Naive thymus-derived CD8-positive, alpha-beta T cell (primary cell): ENCODE measurements at places on chromosomes 1 and 21. TPM values are rescaled to one million over a fixed set of nuclear protein-coding genes. Genes with fewer than 3 reads are reported as not detected.

DNA sequence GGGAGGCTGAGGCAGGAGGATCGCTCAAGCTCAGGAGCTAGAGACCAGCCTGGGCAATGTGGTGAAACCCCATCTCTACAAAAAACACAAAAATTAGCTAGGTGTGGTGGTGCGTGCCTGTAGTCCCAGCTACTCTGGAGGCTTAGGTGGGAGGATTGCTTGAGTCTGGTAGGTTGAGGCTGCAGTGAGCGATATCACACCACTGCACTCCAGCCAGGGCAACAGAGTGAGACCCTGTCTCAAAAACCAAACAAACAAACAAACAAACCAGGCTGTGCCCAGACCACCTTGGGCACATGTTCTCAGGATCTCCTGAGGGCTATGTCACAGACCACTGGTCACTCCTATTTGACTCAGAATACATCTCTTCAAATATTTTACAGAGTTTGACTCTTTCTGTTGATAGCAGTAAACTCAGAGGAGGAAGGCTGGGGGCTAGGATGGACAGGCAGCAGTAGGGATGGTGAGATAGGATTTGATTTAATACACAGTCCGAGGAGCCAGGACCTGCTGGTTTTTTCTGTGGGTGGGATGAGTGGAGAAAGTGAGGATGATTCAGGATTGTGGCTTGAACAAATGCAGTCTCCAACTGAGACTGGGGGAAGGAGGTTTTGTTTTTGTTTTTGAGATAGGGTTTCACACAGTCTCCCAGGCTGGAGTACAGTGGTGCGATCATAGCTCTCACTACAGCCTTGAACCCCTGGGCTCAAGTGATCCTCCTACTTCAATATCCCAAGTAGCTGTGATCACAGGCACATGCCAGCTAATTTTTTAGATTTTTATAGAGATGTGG lies 46.5 kb downstream of the OLFML3 start:
- no peaks in the 10 kb centered on the region for H3K36me3 ChIP-seq
- no peaks in the 10 kb centered on the region for H3K4me1 ChIP-seq
- no peak overlapping the region for H3K27ac ChIP-seq
- H3K4me3 ChIP-seq: no peak overlapping the region
- H3K27me3 ChIP-seq: no peaks in the 10 kb centered on the region
- DNase-seq: no peak

- peak overlapping the region; percentile 6 for H3K27ac ChIP-seq
- H3K36me3 ChIP-seq: peaks cover 2% of the 10 kb centered on the region
- peaks cover 30% of the 10 kb centered on the region for H3K4me1 ChIP-seq
- DNase-seq: no peak
- H3K27me3 ChIP-seq: no peaks in the 10 kb centered on the region
- peak overlapping the region; percentile 37 for H3K4me3 ChIP-seq
These were observed 81.0 kb upstream of the LRRC8D start for GRCh38 chr1:89739844-89740216.

DNA sequence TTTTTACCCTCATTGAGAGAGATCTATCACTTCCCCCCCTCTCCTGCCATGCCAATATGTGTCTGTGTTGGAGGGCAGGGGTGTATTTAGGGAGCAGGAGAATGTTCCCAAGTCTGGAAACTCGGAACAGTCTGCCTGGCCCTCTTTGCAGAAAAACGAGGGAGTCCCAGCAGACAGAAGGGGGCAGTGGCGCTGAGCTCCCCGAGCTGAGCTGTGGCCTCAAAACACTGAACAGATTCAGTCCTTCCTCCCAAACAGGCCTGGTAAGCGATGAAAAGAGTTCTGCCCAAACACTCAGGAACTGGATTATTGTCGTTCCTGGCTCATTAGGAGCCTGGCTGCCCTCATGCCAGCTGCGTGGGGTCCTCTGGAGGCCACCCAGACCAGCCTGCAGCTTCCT lies 981 bp downstream of the CLDN14 start:
- H3K36me3 ChIP-seq: no peaks in the 10 kb centered on the region
- no peaks in the 10 kb centered on the region for H3K4me1 ChIP-seq
- H3K27me3 ChIP-seq: no peaks in the 10 kb centered on the region
- H3K4me3 ChIP-seq: no peak overlapping the region

Gene LRRC40
- total RNA-seq: 12.7 TPM

DNA sequence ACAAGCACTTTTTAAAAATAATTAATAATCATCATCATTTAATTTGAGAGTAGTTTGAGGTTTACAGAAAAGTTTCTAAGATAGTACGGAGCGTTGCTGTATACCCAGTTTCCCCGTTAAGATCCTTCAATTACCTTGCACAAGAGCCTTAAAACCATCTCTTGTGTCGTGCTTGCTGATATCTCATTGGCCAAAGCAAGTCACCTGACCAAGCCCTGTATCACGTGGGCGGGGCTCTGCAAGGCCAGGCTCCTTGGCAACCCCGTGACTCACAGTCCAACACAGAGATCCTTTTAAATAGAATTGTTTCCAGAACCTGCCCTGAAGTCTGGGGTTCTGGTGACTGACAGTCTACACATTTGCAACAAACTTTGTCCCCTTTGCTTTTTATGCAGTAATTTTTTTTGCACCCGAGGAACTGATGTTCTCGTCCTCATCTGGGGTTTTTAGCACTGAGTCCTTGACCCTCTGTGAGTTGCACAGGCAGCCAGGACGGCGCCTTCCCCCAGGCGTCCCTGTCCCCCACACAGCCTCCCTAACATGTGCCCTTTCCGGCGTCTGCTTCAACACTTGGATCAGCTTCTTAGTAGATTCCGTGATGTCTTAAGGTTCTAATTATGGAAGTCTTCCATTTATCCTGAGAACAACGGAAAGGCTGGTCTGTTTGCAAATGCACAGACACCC lies 183.3 kb upstream of the TMEM51 start:
- no peaks in the 10 kb centered on the region for H3K36me3 ChIP-seq
- no peak overlapping the region for H3K4me3 ChIP-seq
- H3K27ac ChIP-seq: no peak overlapping the region
- no peak for DNase-seq
- H3K4me1 ChIP-seq: peaks cover 9% of the 10 kb centered on the region

DNA sequence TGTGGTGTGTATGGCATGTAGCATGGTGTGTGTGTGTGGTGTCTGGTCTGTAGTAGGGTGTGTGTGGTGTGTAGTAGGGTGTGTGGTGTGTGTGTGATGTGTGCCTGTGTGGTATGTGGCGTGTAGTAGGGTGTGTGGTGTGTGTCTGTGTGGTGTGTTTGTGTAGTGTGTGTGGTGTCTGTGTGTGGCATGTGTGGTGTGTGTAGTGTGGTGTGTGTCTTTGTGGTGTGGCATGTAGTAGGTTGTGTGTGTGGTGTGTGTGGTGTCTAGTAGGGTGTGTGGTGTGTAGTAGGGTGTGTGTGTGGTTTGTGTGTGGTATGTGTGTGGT lies 85.5 kb downstream of the SYT2 start:
- H3K4me1 ChIP-seq: peaks cover 12% of the 10 kb centered on the region
- H3K4me3 ChIP-seq: no peak overlapping the region
- peaks cover 19% of the 10 kb centered on the region for H3K27me3 ChIP-seq
- no peak overlapping the region for H3K27ac ChIP-seq

Gene KCNJ15
- not detected for total RNA-seq

- no peak overlapping the region for H3K4me3 ChIP-seq
- no peaks in the 10 kb centered on the region for H3K36me3 ChIP-seq
- H3K27ac ChIP-seq: no peak overlapping the region
- DNase-seq: no peak
- no peaks in the 10 kb centered on the region for H3K27me3 ChIP-seq
These were observed 5.3 kb upstream of the P3R3URF start for GRCh38 chr1:46181343-46182260.

- H3K27ac ChIP-seq: peak overlapping the region; percentile 94
- no peaks in the 10 kb centered on the region for H3K27me3 ChIP-seq
- peak; percentile 51 for DNase-seq
- peaks cover 2% of the 10 kb centered on the region for H3K36me3 ChIP-seq
These were observed 941 bp upstream of the IFI16 start for GRCh38 chr1:159008744-159009188.

DNA sequence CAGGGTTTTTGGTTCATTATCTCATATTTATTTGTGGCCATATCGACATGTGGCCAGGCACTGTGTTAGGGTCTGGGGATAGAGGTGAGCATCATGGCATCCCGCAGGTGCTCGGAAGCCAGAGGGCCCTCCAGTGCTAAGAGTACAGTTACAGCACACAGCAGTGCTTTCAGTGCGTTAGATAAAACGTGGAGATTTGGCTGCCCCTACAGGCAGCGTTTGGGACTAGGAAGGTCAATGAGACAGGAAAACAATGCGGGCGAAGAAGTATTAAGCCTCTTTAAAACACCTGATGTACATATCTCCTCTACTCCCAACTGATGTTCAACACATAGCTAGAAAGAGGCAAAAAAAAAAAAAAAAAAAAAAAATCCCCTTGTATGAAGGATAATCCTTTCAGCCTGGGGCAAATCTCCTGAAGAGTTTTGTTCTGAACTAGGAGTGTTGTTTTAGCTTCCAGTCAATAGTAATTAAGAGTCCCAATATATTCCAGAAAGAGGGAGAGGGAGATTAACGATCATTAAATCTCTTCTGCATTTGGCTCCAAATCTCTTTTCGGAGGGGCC lies 80.1 kb downstream of the CAPZB start:
- no peaks in the 10 kb centered on the region for H3K36me3 ChIP-seq
- H3K4me1 ChIP-seq: peaks cover 51% of the 10 kb centered on the region
- H3K27ac ChIP-seq: peak overlapping the region; percentile 92

DNA sequence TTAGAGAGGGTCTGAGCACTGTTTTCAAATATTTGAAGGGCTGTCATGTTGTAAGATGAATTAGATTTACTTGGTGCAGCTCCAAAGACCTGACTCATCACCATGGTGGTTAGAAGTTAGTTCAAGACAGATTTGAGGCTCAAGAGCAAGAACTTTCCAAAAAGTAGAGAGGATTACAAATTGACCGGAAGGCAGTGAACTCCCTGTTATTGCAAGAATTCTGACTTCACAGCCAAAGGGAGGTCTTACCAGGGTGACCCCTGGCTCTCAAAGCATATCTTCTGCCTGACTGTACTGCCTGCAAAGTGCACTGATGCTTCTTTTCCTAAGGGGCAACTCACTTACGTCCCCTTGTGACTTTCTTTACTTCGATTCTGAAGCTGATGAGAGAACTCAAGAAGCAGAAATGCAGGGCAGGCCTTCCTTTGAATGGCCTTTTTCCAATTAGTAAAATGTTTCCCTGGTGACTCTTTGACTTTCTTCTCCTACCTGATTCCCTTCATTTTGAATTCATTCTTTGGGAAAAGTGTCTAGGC lies 86.4 kb downstream of the NAV1 start:
- DNase-seq: no peak
- H3K4me3 ChIP-seq: no peak overlapping the region
- no peaks in the 10 kb centered on the region for H3K4me1 ChIP-seq
- no peak overlapping the region for H3K27ac ChIP-seq

Gene AKR7A3
- total RNA-seq: 1.5 TPM

DNA sequence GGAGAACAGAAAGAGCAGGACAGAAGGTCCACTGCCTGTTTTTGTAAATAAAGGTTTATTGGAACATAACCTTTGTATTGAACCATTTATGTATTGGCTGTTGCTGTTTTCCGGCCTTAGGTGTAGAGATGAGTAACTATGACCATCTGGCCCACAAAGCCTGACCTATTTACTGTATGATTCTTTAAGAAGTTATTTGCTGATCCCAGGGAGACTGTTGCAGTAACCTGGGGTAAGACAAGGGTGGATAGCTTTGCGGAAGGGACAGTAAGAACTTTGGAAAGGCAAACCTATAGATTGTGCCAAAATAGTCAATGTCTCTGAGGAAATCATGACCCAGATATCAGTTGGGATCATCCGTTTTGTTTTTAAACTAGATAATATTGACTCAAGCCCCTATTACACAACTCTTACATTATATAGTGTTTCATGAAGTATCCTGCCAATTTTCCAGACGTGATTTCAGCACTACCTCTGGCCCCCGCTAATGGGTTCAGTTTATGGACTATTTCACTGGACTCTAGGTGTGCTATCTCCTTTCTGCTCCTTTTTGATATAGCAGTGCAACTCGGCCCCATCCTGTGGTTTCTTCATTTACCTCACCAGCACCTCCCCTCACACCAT lies 20.8 kb upstream of the TLCD4 start:
- H3K27me3 ChIP-seq: peaks cover 19% of the 10 kb centered on the region
- no peak overlapping the region for H3K4me3 ChIP-seq
- H3K36me3 ChIP-seq: no peaks in the 10 kb centered on the region
- no peak for DNase-seq
- H3K4me1 ChIP-seq: no peaks in the 10 kb centered on the region

- no peak for DNase-seq
- H3K27ac ChIP-seq: no peak overlapping the region
- H3K27me3 ChIP-seq: no peaks in the 10 kb centered on the region
- H3K4me1 ChIP-seq: peaks cover 3% of the 10 kb centered on the region
- no peak overlapping the region for H3K4me3 ChIP-seq
These were observed 54.7 kb downstream of the MAP3K7CL start for GRCh38 chr21:29185172-29185571.

GRCh38 chr1:214420833-214421232 lies 130.6 kb downstream of the PTPN14 start:
- no peaks in the 10 kb centered on the region for H3K36me3 ChIP-seq
- no peak overlapping the region for H3K4me3 ChIP-seq
- H3K27me3 ChIP-seq: no peaks in the 10 kb centered on the region
- DNase-seq: no peak

GRCh38 chr1:154406572-154406879 lies 1.4 kb downstream of the IL6R start:
- peak overlapping the region; percentile 91 for H3K4me3 ChIP-seq
- no peaks in the 10 kb centered on the region for H3K27me3 ChIP-seq
- H3K4me1 ChIP-seq: peaks cover 87% of the 10 kb centered on the region
- no peaks in the 10 kb centered on the region for H3K36me3 ChIP-seq

DNA sequence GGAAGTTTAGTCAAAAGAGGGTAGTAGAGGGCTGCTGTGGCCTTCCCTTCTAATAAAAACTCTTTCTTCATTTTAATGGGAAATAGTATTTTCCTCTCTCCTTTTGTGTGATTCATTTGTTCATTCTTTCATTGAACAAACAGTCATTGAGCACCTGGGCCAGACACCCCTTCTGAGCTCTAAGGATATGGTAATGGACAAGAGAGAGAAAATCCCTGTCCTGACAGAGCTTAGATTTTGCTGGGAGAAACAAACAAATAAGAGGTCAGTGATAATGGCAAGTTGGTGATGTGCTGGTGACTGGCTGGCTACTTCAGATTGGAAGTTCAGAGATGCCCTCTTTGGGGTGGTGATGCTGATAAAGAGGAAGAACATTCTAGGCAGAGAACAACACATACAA lies 59.3 kb downstream of the CDC14A start:
- H3K36me3 ChIP-seq: peaks cover 16% of the 10 kb centered on the region
- no peak overlapping the region for H3K4me3 ChIP-seq
- no peak for DNase-seq
- H3K27ac ChIP-seq: peak overlapping the region; percentile 42

Gene LCE4A
- not detected for total RNA-seq

Gene KLHDC7A
- total RNA-seq: not detected

DNA sequence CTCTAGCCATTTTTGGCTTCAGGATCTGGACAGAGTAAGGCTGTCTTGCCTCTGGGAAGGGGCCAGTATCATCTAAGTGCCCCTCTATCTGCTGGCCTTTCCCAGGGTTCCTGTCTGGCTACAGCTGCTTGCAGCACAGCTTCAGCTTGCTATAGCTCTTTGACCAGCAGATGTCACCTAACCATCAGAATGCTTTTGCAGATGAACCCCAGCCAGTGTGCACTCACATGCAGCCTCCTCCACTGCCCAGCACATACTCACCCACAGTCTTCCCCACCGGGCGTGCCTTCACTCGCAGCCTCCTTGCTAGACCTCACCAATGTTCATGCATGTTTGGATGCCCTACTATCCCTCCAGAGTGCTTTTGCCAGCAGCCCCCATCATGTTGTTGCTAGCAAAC lies 769.0 kb downstream of the BRINP3 start:
- H3K36me3 ChIP-seq: no peaks in the 10 kb centered on the region
- no peak overlapping the region for H3K4me3 ChIP-seq
- no peaks in the 10 kb centered on the region for H3K4me1 ChIP-seq
- no peak overlapping the region for H3K27ac ChIP-seq

GRCh38 chr1:109398343-109399225 lies 866 bp upstream of the SORT1 start:
- H3K36me3 ChIP-seq: peaks cover 27% of the 10 kb centered on the region
- H3K4me1 ChIP-seq: peaks cover 27% of the 10 kb centered on the region
- peak overlapping the region; percentile 91 for H3K4me3 ChIP-seq
- no peak overlapping the region for H3K27ac ChIP-seq
- DNase-seq: peak; percentile 18
